CD4-positive, alpha-beta T cell treated with Interleukin-6 at 100 ng/mL for 8 hours (primary cell): ENCODE measurements at places on chromosomes 1 and 21.

- peak; percentile 29 for DNase-seq
Measured at GRCh38 chr1:147762233-147763024, 2.0 kb upstream of the GJA5 start.

GRCh38 chr1:186104459-186104858, 270.6 kb downstream of the TPR start:
- no peak for DNase-seq

GRCh38 chr1:210332233-210332632, 3.5 kb downstream of the HHAT start:
- DNase-seq: peak; percentile 51

DNA sequence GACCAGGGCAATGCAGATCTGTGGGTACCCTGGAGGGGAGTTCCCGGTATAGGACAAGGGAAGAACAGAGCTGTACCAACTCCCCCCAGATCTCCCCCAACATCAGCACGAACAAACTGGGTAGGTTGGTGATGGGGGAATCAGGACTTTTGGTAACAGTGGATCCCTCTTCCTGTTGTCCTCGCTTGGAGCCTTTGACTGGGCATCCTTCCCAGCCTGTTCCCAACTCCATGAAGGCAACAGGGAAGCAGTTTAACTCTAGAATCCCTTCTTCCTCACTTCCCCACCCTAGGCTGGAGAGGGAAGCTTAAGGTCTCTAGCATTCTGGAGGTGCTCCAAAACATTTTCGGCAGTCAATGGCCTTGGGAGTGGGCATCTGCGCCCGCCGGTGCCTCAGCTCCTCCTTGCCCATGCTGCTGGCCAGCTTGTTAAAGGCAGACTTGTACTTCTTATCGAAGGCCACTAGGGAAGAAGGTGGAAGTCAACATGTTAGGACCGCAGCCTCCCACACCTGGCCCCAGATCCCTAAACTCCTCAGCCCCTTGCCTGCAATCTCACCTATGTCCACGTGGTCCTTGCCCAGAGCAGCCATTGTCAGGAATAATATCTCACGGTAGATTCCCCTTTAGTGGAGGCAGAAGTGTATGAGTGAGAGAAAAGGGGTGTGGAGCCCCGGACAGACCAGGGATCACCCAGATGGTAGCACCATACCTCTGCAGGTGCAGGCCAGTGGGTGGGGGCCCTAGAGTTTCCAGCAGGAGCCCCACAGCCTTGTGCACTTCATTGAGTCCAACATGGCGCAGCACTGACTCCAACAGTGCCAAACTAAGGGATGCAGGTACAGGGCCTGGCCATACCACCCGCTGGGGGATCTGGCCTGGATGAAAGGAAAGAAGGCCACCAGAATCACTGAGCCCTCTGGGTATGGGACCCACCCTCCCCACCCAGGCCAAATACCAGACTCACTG, 7.5 kb upstream of the GATAD2B start:
- no peak for DNase-seq

- DNase-seq: no peak
Measured at GRCh38 chr1:46298387-46298786, 5.0 kb downstream of the LRRC41 start.

DNA sequence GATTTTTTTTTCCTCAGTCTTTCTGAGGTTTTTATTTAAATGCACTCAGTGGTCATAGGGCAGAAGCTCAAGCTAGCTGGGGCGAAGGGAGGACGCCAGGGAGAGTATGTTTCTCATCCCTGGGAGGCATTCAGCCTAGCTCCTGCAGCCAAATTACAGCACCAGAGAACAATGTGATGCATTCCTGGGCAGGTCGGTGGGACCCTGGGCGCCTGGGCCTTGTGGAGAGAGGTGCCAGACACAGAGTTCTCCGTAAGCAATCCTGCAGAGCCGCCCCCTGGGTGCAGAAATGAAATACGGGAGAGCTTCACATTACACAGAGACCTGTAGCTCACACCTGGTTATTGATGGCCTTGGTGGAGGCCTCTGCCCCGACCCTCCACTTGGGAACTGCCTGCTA, 15.5 kb downstream of the WNT2B start:
- DNase-seq: no peak

DNA sequence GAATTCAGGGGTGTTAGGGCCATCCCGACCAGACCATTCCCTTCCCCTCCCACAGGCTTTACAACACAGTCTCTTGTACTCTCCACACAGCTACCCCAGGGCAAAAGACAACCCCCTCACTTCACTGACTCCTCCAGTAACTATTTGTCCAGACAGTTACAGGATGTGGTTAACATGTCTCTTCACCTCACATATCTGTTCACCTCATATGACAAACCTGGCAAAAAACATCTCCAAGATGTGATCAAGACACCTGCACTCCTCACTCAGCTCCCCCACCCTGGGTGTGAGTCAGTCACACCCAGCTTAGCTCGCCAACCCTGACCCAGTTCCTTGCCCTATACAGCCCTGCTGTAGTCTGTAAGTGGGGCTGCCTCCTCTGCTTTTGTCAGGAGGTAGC, 490.5 kb upstream of the CHRM3 start:
- no peak for DNase-seq

DNA sequence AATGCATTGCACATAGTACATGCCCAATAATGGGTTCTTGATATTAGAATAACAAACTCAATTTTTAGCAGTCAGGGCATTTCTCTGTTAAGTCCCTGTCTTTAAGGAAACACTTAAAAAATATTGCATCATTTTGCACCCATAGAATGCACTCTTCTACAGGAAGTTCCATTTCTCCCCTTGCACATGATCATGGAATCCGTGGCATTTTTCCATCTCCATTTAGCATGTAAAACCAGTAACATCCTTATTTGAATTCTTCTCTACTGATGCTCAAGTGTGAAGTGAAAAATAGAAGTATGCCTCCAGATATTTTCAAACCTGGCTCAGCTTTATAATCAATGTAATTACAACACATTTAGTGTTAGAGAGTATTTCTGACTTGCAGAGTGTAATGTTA, 192.8 kb downstream of the RWDD3 start:
- DNase-seq: no peak
